Right cardiac atrium (tissue), 5 donors: ENCODE measurements at places on chromosomes 11 and 22. TPM values are rescaled to one million over a fixed set of nuclear protein-coding genes. Genes with fewer than 3 reads are reported as not detected.
A peak's percentile ranks its signal among the peaks of the same experiment; 100 is the strongest.

- DNase-seq = peak; percentile 87
Measured at GRCh38 chr11:65225279-65226102, 36.3 kb upstream of the POLA2 start.

Gene KIRREL3
- total RNA-seq = 0.74 TPM

Gene SMIM35
- total RNA-seq = not detected

- no peak for DNase-seq
Measured at GRCh38 chr22:47152938-47153337, 390.5 kb downstream of the TBC1D22A start.

- peak; percentile 88 for DNase-seq
Measured at GRCh38 chr11:68036717-68037239, 2.0 kb upstream of the TCIRG1 start.

GRCh38 chr22:22877523-22878210, 9.9 kb upstream of the IGLL5 start:
- peak; percentile 79 for DNase-seq

- no peak for DNase-seq
Measured at GRCh38 chr11:112013497-112014164, 11.6 kb upstream of the DLAT start.

GRCh38 chr22:45285263-45286058, 712 bp downstream of the UPK3A start:
- DNase-seq = no peak

Gene APOL5
- total RNA-seq = not detected

DNA sequence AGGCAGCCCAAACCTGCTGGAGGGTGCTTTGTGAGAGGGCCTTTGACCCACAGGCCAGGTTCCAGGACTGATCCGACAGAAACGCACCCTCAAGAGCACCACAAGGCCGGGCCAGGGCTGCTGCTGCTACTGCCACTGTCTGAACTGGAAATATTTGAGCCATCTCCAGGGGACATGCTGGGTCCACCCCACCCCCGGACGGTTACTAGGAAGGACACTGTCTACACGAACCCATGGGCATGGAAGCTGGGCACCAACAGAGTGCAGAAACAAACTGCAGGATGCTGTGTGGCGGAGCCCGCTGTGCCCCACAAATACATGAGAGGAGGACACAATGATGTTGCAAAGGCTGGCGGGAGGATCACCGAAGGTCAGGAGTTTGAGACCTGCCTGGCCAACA, 283.7 kb downstream of the CTTN start:
- no peak for DNase-seq

Gene MMP3
- not detected for total RNA-seq

Gene RFPL1
- not detected for total RNA-seq

Gene IFITM10
- total RNA-seq = 0.48 TPM

Gene TBX1
- 1.4 TPM for total RNA-seq

GRCh38 chr22:24155627-24156140, 25.6 kb upstream of the SUSD2 start:
- DNase-seq = peak; percentile 96

Gene BIK
- total RNA-seq = 0.34 TPM

- DNase-seq = no peak
Measured at GRCh38 chr11:47918882-47919495, 61.4 kb upstream of the PTPRJ start.

DNA sequence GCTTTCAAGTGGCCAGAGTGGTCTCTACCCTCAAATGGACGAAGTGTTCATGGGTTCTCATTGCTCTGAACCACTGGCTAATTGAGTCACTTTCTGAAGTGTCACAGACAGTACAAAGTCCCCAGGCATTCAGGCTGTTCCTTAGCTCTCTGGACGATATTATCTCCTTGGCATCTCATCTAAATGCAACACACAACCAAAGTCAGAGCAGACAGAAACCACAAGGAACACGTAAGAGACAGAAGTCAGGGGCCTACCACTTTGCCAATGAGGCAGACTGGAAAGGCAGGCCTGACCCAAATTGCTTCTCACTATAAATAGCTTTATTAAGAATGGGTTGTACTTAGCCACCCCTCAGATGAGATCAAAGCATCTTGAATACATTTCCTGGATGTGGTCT, 29.0 kb upstream of the LDLRAD3 start:
- no peak for DNase-seq

Gene BRSK2
- 2.1 TPM for total RNA-seq

Gene SCGB1A1
- total RNA-seq = not detected

GRCh38 chr11:87181143-87181542, 143.4 kb downstream of the TMEM135 start:
- DNase-seq = no peak

DNA sequence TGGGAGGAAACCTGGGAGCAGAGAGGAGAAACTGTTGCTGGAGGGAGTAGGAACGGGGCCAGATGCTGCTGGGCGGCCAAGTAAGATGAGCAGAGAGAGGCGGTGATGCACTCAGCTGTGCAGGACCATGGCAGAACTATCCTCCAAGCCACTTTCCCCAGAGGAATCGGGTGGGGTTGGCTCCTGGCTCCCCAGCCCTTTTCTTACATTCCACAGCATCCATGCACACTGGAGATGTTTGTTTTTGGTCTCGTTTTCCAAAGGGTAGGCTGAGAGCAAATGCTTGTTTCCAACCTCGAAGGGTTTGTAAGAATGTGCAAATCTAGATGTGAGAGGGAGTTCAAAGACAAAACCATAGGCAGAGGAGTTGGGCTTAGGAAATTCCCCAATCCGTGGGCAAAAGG, 73.2 kb downstream of the DBX1 start:
- no peak for DNase-seq

DNA sequence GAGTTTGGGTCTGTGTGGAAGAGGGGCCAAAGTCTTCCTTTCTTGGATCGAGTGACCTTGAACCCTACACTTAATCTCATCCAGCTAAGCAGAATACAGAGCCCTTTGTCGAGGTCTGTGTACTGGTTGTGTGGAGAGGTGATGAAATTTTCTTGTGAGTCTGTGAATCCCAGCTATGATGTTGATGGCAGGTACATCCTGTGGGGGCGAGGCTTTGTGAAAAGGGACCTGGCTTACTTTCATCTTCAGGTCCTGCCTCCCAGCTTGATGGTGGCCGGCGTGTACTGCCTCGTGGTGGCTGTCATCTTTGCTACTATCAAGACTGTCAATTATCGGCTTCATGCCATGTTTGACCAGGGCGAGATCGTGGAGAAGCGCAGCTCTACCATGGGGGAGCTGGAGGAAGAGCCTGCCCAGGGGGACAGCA, 1.0 kb downstream of the PCNX3 start:
- no peak for DNase-seq

Gene EFCAB6
- total RNA-seq = 3.4 TPM

DNA sequence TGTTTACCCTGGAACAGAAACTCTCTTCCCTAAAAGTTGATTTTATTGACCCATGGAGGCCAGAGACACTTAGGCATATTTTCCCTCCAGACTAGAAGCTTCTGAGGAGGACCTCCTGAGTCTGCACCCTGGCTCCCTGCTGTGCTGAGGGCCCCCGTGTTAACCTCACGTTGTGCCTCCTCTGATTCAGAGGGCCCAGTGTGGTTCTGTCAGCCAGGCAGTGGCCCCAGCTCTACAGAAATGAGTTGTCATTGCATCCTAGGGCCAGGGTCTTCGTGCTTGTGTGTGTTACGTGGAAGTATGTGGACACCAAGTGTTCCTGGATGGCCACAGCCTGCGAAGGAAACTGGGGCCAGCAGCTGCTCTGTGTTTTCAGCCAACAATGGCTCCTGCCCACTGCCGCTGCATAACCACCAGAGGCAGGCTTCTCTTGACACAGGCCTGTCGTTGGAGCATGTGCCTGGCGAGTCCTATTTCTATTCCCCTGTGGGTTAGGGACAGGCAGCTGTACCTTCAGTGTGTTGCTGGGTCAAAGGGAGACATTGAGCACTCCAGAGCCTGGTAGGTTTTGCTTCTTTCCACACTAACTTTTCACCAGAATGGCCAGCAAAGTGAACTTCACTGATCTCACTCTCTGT, 44.5 kb downstream of the MED15 start:
- peak; percentile 52 for DNase-seq

DNA sequence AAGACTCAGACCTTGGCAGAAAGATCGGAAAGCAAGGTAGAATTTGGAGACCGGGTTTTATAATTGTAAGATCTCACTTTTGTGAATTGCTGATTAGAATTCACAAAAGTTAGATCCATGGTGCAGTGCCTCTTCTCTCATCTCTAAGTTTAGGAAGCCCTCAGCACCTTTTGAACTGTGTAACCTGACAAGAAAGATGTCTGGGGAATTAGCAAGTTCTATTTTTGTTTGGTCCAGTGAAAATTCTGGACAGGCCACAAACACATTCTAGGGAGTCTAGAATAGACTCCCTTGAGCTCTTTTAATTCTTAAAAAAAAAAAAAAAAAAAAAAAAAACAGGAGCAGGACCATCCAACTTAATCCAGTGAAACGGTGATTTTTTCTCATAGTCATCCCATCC, 66.1 kb downstream of the CECR2 start:
- no peak for DNase-seq

Gene OR52B4
- not detected for total RNA-seq

DNA sequence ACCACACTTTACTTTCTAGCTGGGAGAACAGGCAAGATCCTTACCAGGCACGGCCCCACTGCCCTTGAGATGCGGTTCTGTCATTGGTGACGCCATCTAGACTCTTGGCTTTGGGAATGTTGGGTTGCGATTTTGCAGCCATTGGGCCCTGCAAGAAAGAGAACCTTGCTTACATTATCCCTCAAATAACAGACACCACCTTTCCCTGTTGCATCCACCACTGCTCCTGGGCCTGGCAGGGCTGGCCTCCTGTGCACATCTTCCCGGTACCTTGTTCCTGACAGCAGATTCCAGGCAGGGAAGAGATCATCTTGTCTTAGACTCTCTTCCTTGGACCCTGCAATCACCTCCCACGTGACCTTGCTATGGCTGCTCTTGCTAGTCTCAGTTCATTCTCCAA, 3.4 kb downstream of the DHCR7 start:
- DNase-seq = no peak

Gene TMEM41B
- total RNA-seq = 22.0 TPM

Gene BTBD18
- not detected for total RNA-seq

GRCh38 chr11:14366936-14367335, 8.0 kb upstream of the RRAS2 start:
- no peak for DNase-seq

Gene GAB4
- total RNA-seq = not detected

Gene GAS2
- total RNA-seq = 7.9 TPM

DNA sequence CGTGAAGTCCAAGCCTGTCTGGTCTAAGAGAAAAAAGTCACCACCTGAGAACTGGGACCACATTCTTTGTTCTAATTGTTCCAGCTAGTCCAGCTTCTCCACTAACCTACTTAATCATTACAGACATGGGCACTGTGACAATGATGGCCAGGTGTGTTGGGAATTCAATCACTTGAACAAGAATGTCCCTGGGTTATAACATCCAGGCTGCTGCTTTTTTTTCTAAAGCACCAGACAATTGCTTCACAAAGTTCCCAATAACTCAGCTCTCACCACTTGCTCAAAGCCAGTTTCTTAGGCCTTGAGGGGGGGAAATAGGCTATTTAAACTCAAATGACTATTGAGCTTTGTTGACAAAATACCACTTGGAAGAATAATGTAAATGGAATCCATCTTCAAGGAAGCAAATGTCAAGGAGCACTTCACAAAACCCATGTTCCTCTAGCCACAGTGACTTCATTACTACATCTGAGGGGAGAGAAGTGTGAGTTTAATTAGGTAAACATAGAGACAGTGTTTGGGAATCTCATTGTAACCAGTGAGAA, 80.3 kb downstream of the ME3 start:
- DNase-seq = no peak
